ENCODE measurements at places on chromosomes 4 and X. TPM values are rescaled to one million over a fixed set of nuclear protein-coding genes. Genes with fewer than 3 reads are reported as not detected.

DUSP9 gene
- total RNA-seq: 0.21 TPM

EVC gene
- 3.6 TPM for total RNA-seq

CLCN5 gene
- total RNA-seq: 8.7 TPM

VCX3A gene
- total RNA-seq: 1.0 TPM

SHROOM2 gene
- 11.8 TPM for total RNA-seq

GPR143 gene
- total RNA-seq: 10.6 TPM

SLC9A7 gene
- 3.5 TPM for total RNA-seq

GPRIN3 gene
- total RNA-seq: 0.15 TPM

PSMD10 gene
- total RNA-seq: 113 TPM

NEIL3 gene
- 21.3 TPM for total RNA-seq

PIGA gene
- total RNA-seq: 17.2 TPM

NALF2 gene
- total RNA-seq: 3.2 TPM

SLITRK4 gene
- total RNA-seq: 7.7 TPM

TMEM271 gene
- not detected for total RNA-seq

RAB39B gene
- 8.7 TPM for total RNA-seq

HDAC6 gene
- 127 TPM for total RNA-seq

SRPX2 gene
- total RNA-seq: 0.11 TPM

WAS gene
- 0.37 TPM for total RNA-seq

ALB gene
- 0.96 TPM for total RNA-seq

SPANXN4 gene
- total RNA-seq: not detected

GPR82 gene
- not detected for total RNA-seq

HOPX gene
- 2.8 TPM for total RNA-seq

RAI2 gene
- total RNA-seq: 0.59 TPM

IGSF1 gene
- total RNA-seq: 9.6 TPM

CYBB gene
- total RNA-seq: not detected

XAGE1A gene
- total RNA-seq: not detected

CTAG1A gene
- not detected for total RNA-seq

PDE6B gene
- 19.5 TPM for total RNA-seq

SPANXA1 gene
- total RNA-seq: not detected

SNX12 gene
- total RNA-seq: 58.1 TPM

RRH gene
- not detected for total RNA-seq

NR3C2 gene
- total RNA-seq: 0.73 TPM

ZNF711 gene
- total RNA-seq: 34.7 TPM

TMPRSS11A gene
- total RNA-seq: not detected

ARMCX2 gene
- total RNA-seq: 105 TPM

MTMR8 gene
- total RNA-seq: 0.51 TPM

FAM133A gene
- total RNA-seq: 2.2 TPM

GAGE12D gene
- total RNA-seq: not detected

CT45A8 gene
- not detected for total RNA-seq

CYSLTR1 gene
- not detected for total RNA-seq

RRAGB gene
- total RNA-seq: 12.9 TPM

SPRY1 gene
- total RNA-seq: 35.9 TPM

ADH7 gene
- not detected for total RNA-seq

All from neural progenitor cell (in vitro differentiated cells).